Karpas-422 (cell line): ENCODE measurements at places on chromosomes 12 and 14.

DNA sequence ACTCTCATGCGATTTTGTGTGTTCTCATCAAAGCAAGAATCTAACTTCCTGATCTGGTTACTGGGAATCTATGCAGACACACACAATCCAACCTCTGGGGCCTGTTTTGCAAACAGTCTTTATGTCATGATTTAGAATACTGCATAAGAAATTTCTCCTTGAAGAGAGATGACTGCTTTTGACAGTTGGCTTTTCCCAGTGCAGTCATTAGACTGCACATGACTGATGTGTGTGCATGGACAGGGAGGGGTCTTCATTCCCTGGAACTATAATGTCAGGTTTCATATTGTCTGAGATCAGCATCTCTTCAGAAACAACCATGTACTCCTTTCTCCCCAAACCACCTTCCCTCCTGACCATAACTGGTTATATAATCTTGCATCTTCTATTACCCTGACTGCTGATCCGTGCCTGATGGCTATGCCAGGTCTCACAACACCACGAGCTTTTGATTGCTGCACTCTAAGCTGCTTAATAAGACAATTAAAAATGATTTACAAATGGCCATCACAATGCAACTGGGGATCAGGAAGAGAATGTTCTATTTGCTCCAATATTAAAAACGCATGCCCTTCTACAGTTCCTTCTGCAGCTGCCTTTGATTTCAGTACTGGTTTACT is 995.4 kb downstream of the NRXN3 start:
- DNase-seq: no peak

DNA sequence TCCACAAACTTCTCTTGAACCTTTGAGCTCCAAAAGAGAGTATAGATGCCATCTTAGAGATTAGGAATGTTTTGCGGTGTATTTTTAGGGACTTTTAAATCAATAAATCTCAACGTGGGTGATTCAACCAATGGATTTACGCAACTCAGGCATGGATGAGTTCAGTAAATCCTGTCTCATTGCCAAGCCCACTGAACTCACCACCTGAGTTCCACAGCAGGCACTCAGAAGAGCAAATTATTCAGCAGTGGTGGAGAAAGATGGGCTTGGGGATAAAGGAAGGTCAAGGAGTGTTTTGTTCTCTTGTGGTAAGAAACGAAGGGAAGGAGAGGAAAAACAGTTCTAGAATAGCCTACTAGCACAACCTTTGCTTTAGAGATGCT is 68.7 kb upstream of the HMGA2 start:
- DNase-seq: no peak

DNA sequence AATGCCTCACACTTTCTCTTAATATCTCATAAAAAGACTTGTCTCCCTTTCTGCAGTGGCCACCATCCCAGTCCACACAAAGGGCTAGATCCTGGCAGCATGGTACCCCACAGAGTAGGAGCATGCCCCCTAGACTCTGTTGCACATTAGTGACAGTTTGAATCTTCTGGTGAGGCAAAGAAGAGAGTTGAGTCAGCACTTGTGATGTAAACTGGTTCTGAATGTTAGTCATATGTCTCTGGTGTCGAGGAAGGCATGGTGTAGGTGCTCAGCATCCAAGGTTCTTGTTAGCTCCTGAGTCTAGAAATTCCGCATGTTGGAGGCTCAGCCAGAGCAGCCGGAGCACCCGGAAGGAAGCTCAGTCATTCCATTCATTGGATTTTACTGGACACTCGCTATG is 9.8 kb downstream of the TTC9 start:
- DNase-seq: no peak

GRCh38 chr12:21516281-21516680 is 9.8 kb upstream of the SPX start:
- no peak for DNase-seq
